ENCODE measurements at places on chromosomes 7 and 10.
A peak's percentile ranks its signal among the peaks of the same experiment; 100 is the strongest.

DNA sequence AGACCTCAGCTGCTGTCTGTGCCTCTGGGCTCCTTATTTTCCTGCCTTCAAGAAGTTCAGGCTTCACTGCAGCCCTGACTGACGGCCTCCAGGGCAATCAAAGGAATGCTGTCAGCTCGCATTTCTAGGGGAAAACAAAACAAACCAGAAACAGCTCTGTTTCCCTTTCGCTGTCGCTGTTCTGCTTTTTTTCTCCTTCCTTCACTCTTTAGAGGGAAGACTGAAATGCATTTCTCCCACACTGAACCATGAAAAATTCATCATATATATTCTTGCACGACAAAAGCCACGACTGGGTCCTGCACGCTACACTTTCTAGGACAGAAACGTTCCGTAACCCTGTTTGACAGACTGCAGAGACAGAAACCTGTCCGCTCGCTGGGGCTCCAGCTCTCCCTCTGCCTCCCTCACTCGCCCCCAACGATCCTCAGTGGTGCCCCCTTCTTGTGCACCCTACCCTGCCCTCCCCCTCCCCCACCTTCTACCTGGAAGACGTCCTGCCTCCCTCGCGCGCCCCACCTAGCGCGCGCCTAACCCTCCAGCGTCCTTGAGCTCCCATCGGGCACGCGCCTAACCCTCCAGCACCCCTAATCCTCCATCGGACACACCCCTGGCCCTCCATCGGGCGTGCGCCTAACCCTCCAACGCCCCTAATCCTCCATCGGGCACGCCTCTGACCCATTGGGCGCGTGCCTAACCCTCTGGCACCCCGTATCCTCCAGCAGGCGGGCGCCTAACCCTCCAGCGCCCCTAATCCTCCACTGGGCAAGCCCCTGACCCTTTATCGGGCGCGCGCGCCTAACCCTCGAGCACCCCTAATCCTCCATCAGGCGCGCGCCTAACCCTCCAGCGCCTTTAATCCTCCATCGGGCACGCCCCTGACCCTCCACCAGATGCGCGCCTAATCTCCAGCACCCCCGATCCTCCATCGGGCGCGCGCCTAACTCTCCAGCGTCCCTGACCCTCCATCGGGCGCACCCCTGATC lies 37.1 kb downstream of the SVOPL start:
- DNase-seq: no peak

DNA sequence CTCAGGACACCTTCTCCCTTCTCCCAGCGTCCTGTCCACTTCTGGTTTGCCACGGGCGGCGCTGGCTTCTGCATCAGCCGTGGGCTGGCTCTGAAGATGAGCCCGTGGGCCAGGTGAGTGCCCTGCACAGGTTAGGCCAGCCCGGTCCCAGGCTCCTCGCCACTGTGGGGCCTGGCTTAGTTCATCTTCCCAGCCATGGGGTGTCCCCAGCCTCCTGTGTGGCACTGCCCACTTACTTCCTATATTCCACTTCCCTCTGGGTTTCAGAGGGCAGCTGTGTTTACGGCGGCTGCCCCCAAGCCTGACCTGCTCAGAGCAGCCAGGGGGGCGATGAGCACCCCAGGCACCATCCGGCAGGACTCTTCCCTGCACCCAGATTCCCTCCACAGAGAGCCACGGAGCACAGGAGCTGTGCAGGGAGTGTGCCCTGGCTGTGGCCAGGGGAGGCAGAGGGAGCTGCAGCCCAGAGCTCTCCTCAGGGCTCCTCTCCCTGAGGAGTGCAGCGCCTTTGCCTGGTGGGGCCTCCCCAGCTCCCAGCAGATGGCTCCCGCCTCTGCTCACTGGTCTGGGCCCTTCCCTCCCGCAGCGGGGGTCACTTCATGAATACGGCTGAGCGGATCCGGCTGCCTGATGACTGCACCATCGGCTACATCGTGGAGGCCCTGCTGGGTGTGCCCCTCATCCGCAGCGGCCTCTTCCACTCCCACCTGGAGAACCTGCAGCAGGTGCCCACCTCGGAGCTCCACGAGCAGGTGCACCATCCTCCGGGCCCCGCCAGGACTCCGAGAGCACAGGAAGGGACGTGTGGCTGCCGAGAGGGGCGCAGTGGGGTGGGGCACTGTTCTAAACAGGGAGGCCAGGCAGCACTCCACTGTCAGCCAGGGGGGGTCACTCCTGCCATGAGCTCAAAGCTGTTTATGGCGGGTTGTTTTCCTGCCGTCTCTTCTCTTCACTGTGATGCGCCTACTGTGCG lies 6.4 kb downstream of the LFNG start:
- no peak for DNase-seq

GRCh38 chr7:139482662-139483466 lies 609 bp downstream of the KLRG2 start:
- peak; percentile 10 for DNase-seq

- no peak for DNase-seq
Measured at GRCh38 chr10:6128591-6129251, 39.9 kb downstream of the RBM17 start.

DNA sequence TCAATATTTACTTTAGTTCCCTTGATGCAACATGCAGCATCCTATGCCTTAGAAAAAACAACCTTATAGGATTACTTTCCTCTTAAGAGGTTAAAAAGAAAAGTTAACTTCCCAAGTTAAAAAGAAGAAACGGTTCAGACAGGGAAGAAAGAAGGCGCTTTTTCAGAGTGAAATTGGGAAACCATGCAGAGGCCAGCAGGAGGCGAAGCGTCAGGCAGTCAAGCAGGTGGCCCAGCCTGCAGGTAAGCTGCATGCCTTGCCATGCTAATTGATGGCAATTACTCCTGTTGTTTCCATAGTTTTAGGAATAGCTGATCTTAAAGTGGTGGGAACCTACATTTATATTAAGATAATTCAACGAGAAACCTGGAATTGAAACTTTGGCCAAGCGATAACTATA lies 302.6 kb upstream of the SP4 start:
- no peak for DNase-seq

DNA sequence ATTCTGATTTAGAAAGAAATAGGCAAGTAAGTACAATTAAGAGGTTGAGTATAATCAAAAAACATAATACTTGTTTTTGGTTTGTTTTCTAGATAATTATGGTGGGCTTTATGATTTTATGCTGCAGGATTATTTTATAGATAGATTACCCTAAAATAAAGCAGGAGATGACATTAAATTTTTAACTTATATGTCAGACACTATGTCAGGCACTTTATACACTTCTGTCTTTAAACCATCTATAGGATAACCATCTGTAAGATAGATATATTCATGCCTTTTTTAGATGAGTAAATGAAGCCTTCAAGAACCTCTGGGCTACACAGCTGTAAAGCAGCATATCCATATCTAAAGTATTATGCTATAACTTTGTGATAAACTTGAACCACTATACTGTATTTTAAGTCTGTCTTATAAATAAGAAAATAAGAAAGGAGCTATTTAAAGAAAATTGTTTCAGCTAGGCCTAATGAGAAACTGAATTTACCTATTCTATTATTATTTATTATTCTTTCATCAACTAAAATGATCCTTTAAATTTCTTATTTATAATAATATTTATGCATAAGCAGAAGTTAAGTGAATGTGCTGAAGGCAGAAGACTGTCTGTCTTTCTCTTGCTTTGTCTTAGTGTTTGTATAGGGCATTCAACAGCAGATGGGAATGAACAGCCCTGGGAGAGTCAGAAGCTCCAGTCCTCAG lies 94.0 kb downstream of the CPED1 start:
- DNase-seq: no peak

DNA sequence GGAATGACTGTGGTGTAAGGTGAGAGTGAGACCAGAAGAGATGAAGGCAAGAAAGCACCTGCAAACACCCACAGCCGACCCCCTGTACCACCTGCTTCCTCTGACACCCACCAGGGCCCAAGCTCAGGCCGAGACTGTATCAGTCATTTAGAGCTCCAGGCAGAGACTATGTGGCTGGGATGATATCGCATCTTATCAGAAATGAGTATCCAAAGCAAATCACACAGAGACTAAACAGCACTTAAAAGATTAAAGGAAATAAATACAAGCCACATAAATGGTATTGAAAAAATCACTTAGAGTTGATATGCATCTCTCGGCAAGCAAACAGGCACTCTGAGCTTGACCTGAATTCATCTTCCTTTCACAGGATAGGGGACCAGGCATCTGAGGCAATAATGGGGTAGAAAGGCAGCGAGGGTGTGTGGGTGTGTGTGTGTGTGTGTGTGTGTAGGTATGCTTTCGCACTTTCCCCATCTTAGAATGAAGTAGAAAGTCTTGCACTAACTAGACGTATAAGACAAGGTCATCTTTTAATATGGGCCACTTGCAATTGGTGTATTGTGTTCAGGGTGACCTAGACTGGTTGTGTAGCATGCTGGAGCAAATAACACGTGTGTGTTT lies 665.9 kb downstream of the KCNMA1 start:
- DNase-seq: no peak

DNA sequence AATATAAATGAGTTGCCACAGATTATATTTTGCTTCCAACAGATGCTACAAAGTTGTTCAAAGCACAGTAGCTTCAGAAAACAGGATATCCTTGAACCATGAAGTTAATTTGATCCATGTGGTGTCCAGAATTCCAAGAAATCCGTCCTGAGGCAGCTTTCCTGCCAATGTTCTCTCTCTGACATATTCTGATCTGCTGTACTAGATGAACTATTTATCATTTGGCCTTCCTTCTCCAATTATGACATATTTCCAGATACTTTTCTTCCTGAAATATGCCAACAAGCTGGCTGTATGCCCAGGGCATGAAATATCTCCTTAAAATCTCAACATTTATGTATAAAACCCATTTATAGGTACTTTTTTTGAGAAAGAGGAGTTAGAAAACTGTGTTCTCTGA lies 141.1 kb downstream of the SPAG6 start:
- no peak for DNase-seq

GRCh38 chr7:11428877-11429581 lies 403.0 kb downstream of the THSD7A start:
- DNase-seq: no peak

DNA sequence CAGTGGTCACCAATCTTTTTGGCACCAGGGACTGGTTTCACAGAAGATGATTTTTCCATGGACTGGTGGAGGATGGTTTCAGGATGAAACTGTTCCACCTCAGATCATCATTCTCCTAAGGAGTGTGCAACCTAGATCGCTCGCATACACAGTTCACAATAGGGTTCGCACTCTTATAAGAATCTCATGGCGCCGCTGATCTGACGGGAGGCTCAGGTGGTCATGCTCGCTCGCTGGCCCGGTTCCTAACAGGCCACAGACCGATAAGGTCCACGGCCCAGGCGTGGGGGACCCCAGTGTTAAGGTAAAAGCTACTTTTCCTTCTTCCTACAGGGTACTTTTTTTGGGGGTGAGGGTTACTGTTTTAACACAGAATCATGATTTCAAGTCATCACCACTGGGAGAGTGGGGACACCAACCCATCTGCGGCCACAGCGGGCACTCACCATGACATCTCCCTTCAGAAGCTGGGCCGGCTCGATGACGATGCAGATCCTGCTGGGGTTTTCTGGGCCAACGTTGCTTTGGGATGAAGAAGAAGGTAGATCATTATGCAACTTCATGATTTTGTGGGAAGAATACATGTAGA lies 170.5 kb downstream of the TNS3 start:
- DNase-seq: no peak

- DNase-seq: no peak
Measured at GRCh38 chr7:148815612-148816011, 68.5 kb downstream of the EZH2 start.

DNA sequence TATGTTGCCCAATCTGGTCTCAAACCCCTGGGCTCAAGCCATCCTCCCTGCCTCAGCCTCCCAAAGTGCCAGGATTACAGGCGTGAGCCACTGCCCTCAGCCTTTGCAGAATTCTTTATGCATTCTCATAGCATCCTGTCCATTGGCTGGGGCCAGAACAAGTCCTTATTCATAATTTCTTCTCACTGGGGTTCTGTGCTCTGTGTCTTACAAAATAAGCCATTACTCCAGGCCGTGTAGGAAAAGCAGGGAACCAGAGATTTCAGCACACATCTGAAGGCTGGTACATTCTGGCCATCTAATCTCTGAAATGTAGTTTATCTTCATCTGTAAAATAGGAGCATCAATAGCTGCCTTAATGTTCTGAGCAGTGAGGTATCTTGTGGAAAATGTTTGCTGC lies 10.3 kb upstream of the OCM start:
- no peak for DNase-seq

DNA sequence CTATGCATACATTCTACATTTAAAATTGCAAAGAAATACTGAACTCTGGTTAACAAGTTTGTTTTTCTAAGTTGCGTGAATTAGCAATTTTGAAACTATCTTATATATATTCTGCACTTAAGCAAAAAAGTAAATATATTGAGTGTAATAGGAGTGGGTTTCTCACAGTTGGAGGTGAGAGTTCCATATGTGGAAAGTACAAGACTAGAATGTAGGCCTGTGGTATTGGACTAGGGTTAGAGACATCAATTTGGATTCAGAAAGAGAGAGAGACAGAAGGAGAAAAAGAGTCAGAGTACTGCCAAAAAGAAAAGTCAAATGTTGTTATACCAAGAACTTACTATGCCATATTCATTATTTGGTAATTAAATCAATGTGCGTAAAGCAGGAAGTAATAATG lies 47.3 kb upstream of the ITGB8 start:
- no peak for DNase-seq

GRCh38 chr10:100747456-100748230 lies 2.3 kb downstream of the PAX2 start:
- DNase-seq: no peak

GRCh38 chr10:96093948-96094347 lies 36.1 kb upstream of the ZNF518A start:
- DNase-seq: no peak

DNA sequence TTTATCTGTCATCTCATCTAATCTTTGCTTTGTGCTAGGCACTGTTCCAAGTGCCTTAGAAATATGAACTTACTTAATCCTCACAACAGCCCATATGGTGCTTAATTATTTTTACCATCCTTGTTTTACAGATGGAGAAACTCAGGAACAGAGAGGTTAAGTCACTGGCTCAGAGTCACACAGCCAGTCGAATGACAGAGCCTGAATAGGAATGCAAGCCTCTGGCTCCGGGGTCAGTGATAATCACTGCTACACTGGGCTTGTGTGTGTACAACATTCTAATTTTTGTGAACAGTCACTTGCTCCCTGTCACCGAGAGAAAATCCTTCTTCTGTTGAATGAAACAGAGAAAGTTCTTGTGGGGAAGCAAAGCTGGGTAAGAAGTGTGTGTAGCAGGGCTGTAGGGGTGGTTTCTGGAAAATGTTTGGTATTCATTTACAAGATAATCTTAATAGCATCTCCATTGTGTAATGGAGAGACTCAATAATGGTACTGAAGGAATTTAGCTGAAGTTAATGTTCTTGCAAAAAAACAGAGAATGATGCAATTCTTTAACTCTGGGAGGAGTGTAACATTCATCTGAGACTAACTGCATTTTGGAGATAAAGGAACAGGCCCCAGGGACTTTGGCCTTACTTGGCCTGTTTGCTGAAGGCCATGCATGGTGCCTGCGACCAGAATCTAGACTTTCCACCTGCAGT lies 290.6 kb downstream of the FRMD4A start:
- DNase-seq: no peak
